Right lung (tissue), 10 donors: ENCODE measurements at places on chromosomes 5 and 9.

- DNase-seq = no peak
These were observed 109.7 kb downstream of the ZSWIM6 start for GRCh38 chr5:61441742-61442141.

DNA sequence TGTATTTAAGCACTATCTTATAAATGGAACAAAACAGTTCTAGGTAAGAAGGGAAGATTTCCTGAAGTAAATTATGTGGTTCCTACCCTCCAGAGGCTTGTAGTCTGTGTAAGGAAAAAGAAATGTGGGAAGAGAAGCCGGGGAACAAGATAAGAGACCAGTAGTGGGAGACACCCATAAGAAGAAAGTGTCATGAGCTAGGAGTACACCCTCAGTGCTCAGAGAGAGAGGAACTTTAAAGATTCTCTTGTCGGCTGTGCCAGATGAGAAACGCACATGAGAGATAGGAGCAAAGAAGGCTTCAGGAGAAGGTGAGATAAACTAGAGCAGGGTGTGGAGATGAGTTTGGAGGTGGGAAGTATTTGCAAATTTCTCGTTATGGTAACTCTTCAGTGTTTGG is 18.1 kb downstream of the SLC36A1 start:
- no peak for DNase-seq

- DNase-seq = no peak
These were observed 18.8 kb downstream of the BTNL9 start for GRCh38 chr5:181058786-181059296.

- DNase-seq = no peak
These were observed 126.7 kb downstream of the MED10 start for GRCh38 chr5:6251565-6252102.

DNA sequence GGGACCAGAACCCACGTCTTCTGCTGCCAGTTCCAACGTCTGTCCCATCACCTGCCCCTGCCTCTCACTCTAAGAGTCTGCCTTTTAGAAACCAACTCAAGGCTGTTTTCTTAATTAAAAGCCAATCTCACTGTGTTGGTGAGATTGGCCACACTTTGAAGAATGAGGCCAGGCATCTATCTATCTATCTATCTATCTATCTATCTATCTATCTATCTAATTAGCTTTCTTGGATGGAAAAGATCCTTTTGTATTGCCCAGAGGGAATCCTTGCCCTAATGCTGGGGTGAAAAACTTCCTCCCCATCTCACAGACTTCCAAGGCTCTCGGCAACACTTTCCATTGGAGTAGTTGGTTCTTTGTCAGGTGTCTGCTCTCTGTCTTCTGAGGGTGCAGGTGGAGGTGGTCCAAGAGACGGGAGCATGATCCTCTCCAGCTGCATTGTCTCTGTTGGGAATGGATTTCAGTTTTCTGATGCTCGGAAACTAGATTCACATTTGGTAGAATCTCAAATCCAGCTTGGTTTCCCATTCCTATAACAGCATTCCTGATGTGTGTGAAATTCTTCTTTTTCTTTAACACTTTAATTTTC is 57.9 kb downstream of the GALNT12 start:
- no peak for DNase-seq

DNA sequence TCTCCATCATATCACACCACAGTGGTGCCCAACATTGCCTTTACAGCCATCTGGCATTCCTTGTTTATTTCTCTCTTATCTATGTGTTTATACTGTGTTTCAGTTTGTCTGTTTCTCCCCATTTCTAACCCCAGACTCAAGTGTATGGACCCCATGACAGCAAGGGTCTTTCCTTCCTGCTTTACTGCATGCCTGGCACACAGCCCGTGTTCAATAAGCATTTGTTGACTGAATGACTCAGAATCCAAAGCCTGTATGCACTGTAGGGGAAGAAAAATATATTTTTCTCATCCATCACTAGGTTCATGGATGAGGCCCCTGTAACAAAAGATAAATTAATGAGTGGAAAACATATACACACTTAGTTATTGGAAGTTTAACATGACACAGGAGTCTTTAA is 190.8 kb upstream of the SEMA6A start:
- no peak for DNase-seq

DNA sequence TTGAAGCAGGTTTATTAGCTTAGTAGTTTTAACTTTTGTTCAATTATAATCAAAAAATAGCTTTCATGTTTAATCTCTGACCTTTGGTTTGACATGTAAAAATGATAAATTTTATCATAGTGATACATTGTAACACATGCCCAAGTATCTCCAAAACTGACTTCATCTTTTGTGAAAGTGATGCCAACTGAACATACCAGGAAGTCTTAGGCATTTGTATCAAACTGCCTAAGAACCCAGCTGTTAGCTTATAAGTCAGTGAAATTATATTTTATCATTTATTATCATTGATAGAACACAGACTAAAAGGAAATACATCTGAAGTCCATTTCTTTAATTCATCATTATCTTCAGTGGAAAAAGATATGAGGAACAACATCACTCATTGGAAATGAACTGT is 39.1 kb downstream of the NIPBL start:
- DNase-seq = no peak

DNA sequence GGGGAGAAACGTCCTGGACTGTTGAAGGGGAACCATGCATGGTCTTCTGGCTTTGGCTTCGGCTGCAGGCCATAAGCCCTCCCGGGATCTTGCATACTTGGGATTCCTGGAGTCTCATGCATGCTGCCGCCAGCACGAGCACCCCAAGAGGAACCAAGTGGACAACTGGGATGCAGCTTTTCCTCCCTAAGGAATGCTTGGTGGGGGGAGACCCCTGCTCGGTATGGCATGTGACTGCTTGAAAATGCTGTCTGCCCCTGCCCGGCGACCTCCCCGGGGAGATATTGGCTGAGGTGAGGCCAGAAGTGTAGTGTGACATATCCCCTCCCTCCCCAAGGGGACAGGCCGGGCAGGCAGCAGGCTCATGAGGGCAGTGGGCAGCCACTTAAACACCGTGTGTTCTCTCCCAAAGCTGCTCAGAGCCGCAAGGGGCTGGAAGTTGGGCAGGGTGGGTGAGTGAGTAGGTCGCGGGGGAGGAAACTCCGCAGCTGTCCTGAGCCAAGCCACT is 15.7 kb downstream of the TMEM171 start:
- no peak for DNase-seq

- no peak for DNase-seq
These were observed 240.7 kb upstream of the NREP start for GRCh38 chr5:111997711-111998110.

- DNase-seq = no peak
These were observed 17.8 kb upstream of the GLIPR2 start for GRCh38 chr9:36118706-36119105.

GRCh38 chr5:37002176-37002751 is 125.7 kb downstream of the NIPBL start:
- no peak for DNase-seq

DNA sequence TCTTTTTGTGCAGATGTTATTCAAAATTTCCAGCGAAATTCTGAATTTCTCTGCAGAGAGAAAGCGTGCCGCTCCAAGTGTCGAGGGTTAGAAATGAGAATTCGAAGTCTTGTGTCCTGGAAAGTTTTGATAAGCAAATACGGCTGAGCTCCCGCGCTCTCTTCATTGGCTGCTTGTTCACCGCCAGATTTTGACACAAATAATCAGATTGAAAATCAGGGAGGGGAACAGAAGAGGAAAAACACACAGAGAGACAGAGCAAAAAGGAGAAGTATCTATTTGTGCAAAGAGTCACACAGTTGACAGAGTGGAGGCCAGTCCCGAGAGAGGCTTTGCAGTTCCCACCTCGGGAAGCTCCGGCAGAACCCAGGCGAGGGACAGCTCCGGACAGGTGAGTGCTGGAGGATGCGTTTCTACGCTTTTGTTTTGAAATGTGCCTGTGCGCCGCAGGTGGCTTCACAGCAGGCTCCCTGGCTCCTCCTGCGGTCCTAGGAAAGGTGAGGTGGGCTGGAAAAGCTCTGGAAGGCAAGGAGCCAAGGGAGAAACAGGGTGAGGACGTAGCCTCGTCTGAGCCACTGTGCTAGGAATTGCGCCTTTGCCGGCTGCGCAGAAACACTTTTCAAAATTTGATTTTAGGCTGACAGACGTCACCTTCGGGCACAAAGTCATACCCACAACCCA is at the start of gene GFI1B:
TSS of gene GFI1B (plus strand) at position 244 of the 681 bp plus-strand sequence. CDS start 7,985 bp downstream, outside the sequence.
- no peak for DNase-seq

- DNase-seq = peak; percentile 64
These were observed 77.1 kb downstream of the SUSD1 start for GRCh38 chr9:112097712-112098688.
